ENCODE measurements at places on chromosomes 11 and 22.

- DNase-seq: no peak
Observed at GRCh38 chr11:125346179-125346530, 149.9 kb downstream of the FEZ1 start.

GRCh38 chr11:119378851-119379465 lies 2.5 kb downstream of the USP2 start:
- no peak for DNase-seq

- no peak for DNase-seq
Observed at GRCh38 chr11:66262696-66263095, 5.7 kb upstream of the RAB1B start.

DNA sequence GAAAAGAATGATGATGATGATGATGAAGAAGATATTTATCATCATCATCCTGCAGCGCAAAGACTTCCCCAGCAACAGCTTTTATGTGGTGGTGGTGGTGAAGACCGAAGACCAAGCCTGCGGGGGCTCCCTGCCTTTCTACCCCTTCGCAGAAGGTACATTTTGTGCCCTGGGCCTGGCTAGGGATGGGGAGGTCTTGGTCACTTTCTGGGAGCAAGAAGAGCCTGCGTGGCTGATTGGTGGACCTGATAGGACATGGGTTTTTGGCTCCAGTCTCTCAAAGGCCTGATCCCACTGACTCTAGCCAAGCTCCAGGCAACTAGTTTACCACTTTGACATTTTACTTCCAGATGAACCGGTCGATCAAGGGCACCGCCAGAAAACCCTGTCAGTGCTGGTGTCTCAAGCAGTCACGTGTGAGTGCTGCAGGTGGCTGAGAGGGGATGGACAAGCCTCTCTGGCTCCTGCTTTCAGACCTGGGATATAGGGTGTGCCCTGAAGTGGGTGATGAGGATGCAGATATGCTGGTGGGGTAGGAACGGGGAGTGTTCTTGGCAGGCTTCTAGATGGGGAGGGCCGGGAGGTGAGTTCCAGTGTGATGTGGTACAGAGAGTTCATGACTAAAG lies 5.3 kb downstream of the SIDT2 start:
- DNase-seq: no peak

DNA sequence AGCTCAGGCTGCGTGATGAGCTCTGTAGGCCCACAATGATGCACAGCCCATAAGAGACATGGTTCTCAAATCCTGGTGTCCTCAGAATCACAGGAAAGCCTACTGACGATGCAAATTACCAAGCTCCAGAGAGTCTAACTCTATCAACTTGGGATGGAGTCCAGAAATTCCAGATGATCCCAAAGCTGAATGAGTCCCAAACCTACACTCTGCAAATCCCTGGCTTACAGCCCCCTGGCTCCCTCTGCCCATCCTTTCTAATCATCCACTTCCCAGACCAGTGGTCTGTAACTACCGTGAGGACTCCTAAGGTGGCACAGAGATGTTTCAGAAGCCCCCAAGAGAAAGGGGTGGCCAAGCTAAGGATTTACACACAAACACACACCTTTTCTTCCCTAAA lies 13.5 kb downstream of the ARFGAP2 start:
- DNase-seq: no peak

DNA sequence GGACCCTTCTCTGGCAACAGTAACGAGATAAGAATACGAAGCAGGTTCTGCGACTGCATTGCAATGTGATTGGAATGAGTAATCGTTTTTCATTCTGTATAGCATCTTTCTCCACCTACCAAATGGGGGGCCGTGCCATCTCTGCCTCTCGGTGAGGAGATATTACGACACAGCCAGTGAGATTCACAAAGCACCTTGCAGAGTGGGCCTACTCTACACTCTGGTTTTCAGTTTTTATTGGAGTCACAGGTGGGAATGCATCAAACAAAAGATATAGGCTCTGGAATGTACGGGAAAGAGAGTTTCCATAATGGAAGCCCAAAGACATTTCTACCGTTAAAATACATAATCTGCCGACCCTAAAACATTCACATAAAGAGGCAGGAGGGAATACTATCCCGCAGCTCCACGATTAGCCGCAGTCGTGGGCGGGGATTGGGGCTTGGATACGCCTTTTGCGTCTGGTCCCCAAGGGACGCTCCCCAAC lies 423 bp upstream of the RTN3 start:
- DNase-seq: no peak

DNA sequence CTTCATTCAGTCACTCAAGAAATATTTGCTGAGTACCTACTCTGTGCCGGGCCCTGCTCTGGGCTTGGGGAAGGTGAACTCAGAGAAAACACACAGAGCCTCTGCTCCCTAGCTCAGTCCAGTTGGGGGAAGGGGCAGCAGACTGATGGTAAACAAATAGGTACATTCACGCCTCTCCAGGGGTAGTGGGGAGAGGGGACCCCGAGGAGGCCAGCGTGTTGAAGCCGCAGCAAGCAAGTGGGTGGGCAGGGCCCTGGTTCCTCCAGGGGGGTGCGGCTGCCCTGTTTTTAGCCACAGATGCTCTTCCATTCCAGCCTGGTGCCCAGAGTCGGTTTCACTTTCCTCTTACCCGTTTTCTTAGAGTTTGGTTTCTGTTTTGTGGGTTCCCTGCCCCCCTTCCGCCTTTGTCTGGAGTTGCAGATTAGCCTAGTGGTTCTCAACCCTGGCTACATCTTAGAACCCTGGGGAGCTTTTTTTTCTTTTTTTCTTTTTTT lies 8.7 kb downstream of the DRAP1 start:
- DNase-seq: no peak

DNA sequence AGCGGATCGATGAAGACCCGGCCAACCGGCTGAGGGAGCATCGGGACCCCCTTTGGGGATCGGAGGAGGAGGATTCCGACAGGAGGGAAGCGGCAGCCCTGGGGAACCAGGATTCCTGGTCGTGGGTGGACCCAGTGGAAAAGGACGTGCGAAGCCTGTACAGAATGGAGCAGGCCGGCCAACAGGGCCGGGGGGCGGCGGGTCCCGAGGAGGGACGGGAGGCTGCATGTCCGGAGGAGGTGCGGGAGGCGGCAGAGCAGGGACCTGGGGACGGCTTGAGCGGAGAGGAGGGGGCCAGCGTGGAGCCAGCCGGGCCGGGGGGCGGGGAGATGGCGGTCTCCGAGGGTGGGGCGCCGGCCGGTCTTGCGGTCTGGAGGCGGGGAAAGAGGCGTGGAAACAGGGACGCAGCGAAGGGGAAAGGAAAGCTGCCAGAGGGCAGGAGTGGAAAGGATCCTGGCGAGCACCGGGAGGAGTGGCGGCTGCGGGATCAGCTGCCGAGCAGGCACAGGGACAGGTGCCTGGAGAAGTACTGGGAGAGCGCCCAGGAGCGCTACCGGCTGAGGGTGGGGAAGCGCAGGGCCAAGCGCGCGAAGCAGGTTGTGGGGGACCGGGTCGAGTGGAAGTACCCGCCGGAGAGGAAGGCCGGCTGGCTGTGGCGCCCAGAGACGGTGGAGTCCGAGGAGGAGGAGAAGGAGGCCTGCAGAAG lies at the start of gene ANO5:
TSS of gene ANO5 (plus strand) at position 444 of the 706 bp plus-strand sequence. CDS start 408 bp downstream, outside the sequence.
- DNase-seq: no peak

GRCh38 chr11:117632306-117632705 lies 164.7 kb downstream of the DSCAML1 start:
- DNase-seq: no peak

DNA sequence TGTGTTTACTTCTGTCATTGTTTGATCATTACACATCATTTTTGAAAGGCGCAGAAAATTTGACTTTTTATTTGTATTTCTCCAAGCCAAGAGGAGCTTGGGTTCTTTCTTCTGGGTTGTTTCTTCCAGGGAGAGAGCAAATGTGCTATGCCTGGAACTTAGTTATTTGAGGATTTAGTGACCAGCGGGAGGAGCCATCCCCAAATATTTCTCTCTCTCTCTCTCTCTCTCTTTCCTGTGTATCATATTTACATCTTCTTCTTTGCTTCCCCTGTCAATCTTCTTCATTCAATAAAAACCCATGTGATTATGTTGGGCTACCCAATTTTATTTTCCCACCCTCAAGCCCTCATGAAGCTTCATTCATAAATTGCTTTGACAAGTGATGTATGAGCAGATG lies 534.5 kb downstream of the LRRC4C start:
- no peak for DNase-seq

GRCh38 chr11:122632181-122632824 lies 23.2 kb upstream of the UBASH3B start:
- DNase-seq: no peak

GRCh38 chr11:125902277-125902926 lies 604 bp downstream of the PUS3 start:
- DNase-seq: no peak

GRCh38 chr11:2419638-2420501 lies 19.3 kb downstream of the TSSC4 start:
- peak; percentile 78 for DNase-seq

GRCh38 chr11:86477495-86478155 lies 102.9 kb downstream of the CCDC81 start:
- DNase-seq: no peak

DNA sequence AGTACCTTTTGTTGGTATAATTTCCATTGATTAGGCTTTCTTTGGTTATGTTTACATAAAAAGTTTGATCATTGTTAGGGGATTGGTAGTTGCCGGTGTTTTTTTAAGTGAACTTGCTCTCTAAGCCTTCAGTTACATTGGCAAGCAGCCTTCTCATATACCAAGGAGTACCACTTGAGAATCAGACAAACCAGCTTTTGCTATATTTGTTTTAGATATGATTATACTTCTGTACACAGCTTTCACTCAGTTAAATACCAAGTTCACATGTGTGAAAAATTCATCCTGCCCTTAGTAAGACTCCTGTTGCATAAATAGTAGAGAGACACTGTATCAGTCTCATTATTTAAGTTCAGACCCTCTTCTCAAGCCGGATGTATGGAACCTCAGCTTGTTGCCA lies 22.4 kb downstream of the ALKBH3 start:
- no peak for DNase-seq

DNA sequence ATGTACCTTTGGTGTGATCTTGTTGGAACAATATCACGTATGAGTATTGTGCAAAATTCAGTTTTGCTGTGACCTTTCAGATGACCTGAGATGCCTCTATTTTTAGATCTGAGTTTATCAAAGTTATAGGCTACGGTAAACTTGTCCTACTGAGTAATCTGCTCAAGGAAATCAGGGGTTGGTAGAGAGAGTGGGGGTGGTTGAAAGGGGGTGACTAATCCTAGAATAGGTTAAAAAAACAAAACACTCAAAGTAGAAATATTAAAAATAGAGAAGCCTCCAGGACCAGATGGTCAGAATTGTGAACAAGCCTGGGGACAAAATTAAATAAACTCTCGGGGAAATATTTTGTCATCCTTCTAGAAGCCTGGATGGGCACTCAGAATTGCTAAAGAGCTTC lies 59.9 kb upstream of the C11orf87 start:
- no peak for DNase-seq

- no peak for DNase-seq
Observed at GRCh38 chr22:43451371-43452050, 39.7 kb downstream of the MPPED1 start.

- no peak for DNase-seq
Observed at GRCh38 chr11:57161351-57161750, 20.4 kb upstream of the LRRC55 start.

DNA sequence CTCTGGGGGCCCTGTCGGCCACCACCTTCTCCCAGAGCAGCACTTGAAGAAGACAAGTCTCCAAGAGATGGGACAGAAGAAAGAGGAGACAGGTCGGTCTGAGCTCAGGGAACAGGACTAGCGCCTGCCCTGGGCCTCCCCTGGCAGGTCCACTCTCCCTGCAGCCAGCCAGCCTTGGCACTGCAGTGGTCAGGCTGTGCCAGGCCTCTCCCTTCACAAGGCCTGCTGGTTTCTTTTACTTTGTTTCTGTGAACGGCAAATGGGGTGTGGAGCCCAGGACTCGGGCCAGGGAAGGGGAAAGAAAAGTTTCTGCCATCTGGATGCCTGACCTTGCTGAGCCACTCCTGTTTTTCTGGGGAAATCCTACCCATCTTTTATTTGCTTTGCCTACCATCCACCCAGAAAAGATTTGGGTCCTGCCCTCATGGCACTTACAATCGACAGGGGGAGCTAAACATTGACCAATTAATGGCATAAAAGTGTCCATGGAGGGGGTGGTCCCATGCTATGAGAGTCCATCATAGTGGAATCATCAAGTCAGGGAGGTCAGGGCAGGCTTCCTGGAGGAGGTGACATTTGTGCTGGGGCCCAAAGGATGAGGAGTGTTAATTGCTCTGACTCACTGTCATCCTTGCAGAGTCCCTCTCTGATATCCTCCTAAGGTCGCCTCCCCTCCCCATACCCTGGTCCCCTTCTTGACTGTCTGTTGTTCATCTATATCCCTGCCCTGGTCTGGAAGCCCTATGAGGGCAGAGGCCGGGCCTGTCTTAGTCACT lies 65.2 kb downstream of the NFAM1 start:
- no peak for DNase-seq

GRCh38 chr22:32494971-32495370 lies 20.4 kb downstream of the FBXO7 start:
- DNase-seq: no peak

- DNase-seq: no peak
Observed at GRCh38 chr11:92892802-92893684, 76.4 kb upstream of the MTNR1B start.

DNA sequence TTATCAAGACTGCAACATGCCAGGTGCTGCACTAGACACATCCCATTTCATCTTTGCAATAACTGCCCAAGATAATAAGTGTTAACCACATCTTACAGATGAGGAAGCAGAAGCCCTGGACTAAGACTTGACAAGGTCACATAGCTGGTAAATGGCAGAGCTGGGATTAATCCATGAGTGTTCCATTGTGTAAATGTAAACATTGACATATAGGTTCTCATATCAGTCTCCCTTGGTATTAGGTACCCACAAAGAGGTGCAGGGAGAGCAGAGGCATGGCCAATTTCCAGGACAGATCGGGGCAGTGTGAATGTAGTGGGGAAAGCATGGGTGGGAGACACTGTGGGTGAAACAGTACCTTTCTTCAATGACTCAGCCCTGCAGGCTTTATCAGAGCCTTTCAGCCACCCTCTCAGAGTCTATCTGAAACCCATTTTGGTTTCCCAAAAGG lies 17.9 kb downstream of the MICAL2 start:
- DNase-seq: no peak

GRCh38 chr11:67400942-67401494 lies 640 bp downstream of the PPP1CA start:
- DNase-seq: no peak

GRCh38 chr22:47340851-47341436 lies 578.5 kb downstream of the TBC1D22A start:
- DNase-seq: no peak

DNA sequence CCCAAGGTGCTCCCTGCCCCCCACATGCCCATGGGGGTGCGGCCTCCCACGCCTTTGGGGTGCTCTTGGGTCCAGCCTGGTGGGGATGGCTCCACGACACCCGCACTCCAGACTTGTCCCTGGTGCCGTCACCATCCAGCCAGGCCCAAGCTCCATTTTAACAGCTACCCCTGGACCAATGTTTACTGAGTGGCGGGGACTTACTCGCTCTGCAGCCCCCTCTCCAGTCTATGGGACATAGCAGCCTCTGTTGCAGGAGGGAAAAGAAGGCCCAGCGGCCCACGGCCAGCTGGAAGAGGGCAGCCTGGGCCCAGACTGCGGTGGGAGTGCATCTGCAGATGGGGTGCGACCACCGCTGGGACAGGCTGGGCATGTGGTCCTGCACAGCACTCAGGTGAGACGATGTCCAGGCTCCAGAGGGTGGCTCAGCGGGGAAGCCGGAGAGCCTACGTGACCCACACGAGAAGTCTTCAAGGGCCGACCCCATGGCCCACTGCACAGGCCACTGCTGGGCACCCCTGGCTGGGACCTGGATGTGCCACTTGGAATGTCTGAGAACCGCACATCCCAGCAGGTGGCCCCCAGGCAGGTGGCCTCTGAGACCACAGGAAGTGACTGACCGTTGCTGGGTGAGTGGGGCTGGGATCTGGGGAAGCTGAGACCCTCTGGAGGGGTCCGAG lies 18.1 kb downstream of the IL17REL start:
- no peak for DNase-seq

GRCh38 chr22:37279331-37280181 lies 2.8 kb upstream of the CYTH4 start:
- DNase-seq: no peak

All from right renal cortex interstitium (tissue), 3 donors.